ENCODE measurements at places on chromosomes 5 and 9.

GRCh38 chr9:135186248-135187164, 99.0 kb downstream of the OLFM1 start:
- DNase-seq: no peak

- peak; percentile 91 for DNase-seq
Observed at GRCh38 chr9:94603259-94604160, 9.9 kb upstream of the FBP2 start.

- no peak for DNase-seq
Observed at GRCh38 chr9:127790094-127790855, 4.4 kb downstream of the CDK9 start.

DNA sequence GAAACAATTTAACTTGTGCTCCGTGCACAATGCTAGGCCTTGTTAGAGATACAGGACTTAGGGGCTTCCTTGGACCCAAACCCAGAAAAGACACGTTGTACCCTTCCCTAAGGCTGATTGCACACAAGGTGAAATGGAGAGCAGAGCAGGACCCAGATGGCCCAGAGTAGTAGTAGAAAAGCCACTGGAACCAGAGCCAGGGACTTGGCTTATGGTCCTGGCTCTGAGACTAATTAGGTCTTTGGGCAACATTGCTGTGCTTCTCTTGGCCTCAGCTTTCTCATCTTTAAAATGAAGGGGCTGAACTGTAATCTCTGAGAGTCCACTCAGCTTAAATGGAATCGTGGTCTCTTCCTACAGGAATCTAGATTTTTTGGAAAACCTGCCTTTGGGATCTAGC, 42.3 kb downstream of the EBF1 start:
- DNase-seq: no peak

DNA sequence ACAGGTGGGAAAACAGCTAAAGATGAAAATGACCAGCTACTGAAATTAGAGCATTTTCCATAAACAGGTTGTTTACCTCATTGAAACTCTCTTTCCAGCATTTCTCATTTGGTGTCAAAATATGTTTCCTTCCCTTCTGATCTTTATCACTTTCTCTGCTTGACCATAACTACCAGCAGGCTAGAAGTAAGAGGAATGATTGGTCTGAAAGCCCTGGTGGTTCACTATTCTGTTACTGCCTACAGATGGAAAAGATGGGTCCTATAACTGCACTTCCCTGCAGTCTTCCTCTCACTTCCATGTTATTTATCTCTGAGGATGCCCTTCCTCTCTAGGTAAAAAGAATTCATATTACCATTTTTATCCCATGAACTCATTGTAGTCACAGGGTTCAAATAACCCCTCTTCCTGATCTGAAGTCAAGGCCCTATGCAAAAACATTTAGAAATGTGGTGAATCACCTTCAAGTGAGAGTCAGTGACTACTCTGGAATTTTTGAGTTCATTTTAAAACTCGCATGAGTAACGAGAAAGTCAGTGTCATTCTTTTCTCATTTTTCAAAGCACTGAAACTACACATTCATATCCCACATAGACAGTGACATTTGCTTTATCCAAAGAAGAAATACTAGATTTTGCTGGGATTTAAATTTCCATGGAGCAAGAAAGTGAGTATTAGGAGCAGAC, 51.7 kb downstream of the ZNF474 start:
- no peak for DNase-seq

DNA sequence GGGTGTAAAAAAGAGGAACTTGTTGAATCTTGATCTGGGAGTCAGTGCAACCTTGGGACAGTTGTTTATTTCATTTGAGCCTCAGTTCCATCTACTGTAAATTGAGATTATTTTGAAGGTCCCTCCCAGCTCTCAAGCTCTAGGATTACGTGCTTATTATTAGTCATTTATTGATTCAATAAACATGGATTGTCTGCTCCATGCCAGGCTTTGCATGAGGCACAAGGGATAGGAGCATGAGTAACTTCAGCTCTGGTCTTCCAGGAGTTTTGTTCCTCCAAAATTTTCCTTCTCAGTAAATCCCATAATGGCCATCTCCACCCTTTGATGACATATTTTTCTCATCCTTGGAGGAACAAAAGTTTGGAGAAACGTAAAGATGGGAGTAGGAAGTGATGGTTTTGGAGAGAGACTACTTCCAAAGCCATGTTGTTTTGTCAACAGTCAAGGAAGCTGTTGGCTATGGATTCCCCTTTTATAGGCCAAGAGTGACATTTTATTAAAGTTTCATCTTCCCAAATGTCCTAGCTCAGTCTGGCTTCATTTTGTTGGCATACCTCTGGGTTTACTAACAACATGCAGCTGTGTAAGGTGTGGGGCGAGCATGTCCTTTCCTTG, 244.6 kb downstream of the DMRT2 start:
- no peak for DNase-seq

DNA sequence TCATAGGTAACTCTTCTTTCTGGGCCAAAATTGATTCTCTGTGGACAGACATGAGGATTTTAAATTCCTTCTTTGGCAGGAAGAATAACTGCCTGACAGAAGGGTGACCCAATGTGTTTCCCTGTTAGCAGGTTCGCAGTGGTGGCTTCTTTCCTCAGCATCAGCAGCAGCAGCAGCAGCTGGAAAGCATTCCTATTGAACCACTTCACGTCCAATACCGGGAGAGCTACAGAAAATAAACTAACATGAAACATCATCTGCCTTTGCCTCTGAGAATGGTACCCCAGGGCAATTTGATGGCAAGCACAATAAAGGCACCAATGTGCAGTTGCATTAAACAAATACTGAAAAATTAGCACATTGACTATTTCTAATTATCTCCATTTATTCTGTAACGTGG, 214.5 kb downstream of the TMEM167A start:
- DNase-seq: no peak

DNA sequence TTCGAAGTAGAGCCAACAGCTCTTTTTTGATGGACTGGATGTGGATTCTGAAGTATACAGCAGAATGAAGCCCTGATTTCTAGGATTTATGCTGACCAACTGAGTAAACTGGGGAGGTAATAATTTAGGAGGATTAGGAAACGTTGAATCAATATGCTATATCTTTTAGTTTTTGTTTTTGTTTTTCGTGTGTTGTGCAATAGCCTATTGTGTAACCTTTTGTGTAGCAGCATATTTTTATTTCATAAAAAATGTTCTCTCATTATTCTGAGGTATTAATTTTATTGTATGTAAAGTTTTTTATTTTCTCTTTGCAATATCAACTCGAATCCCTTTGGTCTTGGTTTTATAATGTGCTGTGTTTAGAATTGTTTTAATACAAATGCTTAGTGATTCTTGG, 902.3 kb downstream of the EFNA5 start:
- no peak for DNase-seq

GRCh38 chr9:132503116-132503515, 79.3 kb upstream of the BARHL1 start:
- DNase-seq: no peak

DNA sequence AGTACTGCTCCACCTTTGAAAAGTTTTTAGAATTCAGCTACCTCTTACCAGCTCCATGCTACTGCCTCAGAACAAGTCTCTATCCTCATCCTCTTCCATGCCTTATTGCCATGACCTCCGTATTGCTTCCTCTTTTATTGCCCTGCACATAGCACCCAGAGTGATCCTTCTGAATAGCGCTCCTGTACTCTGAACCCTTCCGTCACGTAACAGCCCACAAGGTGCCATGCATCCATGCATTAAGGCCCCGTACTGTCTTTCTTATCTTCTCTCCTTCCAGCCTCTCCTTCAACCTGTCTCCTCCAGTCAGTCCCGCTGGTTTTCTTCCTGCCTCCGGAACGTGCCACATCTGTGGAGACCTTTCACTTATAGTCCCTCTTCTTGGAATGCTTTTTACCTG, 273.3 kb upstream of the SEMA6A start:
- no peak for DNase-seq

- DNase-seq: no peak
Observed at GRCh38 chr5:177249761-177250537, 53.6 kb downstream of the RAB24 start.

GRCh38 chr9:129383019-129383560, 205.0 kb upstream of the IER5L start:
- peak; percentile 59 for DNase-seq

- DNase-seq: no peak
Observed at GRCh38 chr9:123488722-123489321, 132.8 kb downstream of the CRB2 start.

DNA sequence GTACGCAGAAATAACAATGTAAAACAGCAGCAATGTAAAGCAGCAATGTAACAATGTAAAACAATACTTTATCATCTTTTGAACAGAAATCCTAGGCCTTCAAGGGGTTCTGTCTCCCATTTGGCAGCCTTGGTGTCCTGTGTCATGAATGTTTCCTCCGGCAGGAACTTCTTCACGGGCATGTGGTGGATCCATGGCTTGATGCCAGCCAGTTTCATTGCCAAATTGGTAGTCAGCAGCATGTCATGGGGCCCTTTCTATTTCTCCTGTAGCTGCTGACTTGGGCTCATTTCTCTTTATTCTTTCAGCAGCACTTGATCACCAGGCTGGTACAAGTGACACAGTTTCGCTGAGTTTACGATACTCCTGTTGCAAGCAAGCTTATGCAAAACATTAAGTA, 275.3 kb downstream of the HTR1A start:
- DNase-seq: no peak

- DNase-seq: no peak
Observed at GRCh38 chr9:3517377-3518048, 8.3 kb downstream of the RFX3 start.

- no peak for DNase-seq
Observed at GRCh38 chr5:163580516-163580915, 75.1 kb downstream of the MAT2B start.

GRCh38 chr5:91367908-91368648, 15.0 kb downstream of the ARRDC3 start:
- DNase-seq: no peak

DNA sequence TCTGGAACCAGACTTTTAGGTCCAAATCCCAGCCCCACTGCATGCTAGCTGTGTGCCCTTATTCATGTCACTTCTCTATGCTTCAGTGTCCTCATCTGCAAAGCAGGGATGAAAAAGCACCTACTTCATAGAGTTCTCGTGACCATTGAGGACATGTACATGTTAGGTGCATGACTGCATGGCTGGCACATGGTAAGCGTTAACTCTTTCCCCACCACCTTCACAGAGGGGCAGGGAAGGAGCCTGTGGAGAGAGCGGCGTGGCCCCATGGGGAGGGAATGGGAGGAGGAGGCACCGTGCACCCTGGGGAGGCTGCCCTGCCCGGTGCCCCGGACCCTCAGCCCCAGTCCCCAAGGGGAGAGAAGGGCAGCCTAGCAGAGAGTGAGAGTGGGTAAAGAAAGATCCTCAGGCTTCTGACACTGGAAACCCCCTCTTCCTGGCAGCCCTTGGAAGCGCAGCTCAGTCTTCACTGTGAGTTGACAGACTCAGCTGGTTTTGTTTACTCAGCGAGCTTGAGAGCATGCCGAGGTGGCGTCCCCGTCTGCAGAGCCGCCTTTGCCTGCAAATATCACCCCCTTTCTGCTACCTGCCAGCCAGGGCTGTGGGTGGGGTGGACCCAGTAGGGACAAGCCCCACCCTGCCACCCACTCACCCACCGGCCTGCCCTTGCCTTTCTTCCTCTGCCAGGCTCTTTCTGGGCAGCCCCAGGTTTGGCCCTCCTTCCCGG, 10.6 kb upstream of the ANGPTL2 start:
- peak; percentile 50 for DNase-seq

- DNase-seq: peak; percentile 64
Observed at GRCh38 chr5:141753971-141754713, 72.1 kb upstream of the ARAP3 start.

DNA sequence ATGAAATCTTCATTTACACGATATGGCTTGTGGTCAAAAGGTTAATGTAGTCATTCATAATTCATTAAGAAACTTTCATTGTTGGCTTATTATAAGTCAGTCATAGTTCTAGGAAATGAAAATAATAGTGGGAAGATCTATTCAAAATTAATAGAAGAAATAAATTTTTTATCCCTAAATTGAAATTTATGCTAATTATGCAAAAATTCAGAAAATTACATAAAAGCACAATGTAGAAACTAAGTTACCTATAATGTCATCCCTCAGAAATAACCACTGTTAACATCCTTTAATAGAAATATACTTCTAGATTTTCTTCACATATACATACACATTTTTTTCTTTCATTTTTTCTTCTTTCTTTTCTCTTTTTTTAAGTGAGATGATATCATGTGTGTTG, 15.9 kb upstream of the JAK2 start:
- no peak for DNase-seq

- DNase-seq: no peak
Observed at GRCh38 chr5:60018091-60018490, 124.6 kb upstream of the PDE4D start.

- DNase-seq: no peak
Observed at GRCh38 chr5:10453545-10453944, 11.9 kb downstream of the ROPN1L start.

DNA sequence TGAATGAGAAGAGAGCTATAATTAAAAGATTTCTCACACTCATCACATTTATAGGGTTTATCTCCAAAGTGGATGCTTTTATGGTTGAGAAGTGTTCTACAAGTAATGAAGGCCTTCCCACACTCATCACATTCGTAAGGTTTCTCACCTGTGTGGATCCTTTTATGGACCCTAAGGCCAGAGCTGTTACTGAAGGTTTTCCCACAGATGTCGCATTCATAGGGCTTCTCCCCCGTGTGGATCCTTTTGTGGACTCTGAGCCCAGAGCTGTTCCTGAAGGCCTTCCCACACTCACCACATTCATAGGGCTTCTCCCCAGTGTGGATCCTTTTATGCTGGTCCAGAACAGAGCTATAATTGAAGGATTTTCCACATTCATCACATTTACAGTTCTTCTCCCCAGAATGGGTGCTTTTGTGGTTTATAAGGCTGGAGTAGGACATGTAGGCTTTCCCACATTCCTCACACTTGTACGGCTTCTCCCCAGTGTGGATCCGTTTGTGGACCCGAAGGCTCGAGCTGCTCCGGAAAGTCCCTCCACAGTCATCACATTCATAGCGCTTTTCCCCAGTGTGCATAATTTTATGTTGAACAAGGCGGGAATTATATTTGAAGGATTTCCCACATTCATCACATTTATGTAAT, 10.5 kb downstream of the ZFP62 start:
- DNase-seq: no peak

- no peak for DNase-seq
Observed at GRCh38 chr5:178474562-178475184, 115.5 kb downstream of the COL23A1 start.

DNA sequence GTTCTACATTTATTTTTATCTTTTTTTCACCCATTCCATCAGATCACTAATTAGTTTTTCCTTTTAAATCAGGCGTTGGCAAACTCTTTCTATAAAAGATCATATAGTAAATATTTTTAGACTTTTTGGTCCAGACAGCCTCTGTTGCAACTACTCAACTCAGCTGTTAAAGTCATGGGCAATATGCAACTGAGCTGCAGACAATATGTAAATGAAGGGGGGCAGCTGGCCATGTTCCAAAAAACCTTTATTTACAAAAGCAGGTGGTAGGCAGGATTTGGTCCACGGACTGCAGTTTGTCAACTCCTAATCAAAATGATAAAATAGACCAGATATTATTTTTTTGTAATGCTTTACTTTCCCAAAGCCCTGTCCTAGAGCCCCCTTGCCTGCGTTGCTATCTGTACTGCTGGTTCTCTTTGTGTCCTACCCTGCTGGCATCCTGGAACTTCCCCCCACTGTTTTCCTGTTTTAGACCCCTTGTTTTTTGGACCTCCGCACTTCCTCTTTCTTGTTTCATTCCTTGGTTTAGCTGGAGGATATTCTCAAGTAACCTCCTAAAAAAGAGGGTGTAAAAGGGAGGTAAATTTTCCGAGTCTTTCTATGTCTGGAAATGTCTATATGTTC, 24.7 kb upstream of the TNFSF8 start:
- DNase-seq: no peak
